ENCODE measurements at places on chromosomes 5 and 9.
A peak's percentile ranks its signal among the peaks of the same experiment; 100 is the strongest.

GRCh38 chr5:130715541-130715940 is 449.5 kb downstream of the HINT1 start:
- DNase-seq, result peak; percentile 13

DNA sequence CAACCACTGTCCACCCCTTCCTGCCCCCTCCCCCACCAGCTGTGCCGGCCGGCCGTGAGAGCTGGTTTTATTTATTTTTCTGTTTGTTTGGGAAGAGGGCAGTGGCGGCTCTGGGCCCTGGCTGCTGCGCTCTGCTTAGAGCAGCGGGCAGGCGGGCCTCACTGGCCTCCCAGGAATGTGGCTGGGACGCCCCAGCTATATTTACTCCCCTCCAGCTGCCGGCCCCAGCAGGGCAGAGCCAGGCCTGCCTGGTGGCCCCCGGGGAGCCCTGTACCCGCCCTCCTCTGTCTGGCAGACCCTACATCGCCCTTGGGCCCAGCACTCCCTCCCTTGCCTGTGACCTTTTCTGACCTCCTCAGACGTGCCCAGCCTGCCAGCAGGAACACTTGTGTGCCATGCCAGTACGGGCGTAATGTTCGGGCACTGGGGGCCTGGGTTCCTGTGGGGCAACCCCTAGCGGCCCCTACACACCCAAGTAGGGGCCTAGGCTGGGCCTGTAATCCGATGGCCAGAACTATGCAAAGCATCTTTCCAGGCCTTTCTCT is 7.7 kb downstream of the CXXC5 start:
- DNase-seq, result peak; percentile 75

DNA sequence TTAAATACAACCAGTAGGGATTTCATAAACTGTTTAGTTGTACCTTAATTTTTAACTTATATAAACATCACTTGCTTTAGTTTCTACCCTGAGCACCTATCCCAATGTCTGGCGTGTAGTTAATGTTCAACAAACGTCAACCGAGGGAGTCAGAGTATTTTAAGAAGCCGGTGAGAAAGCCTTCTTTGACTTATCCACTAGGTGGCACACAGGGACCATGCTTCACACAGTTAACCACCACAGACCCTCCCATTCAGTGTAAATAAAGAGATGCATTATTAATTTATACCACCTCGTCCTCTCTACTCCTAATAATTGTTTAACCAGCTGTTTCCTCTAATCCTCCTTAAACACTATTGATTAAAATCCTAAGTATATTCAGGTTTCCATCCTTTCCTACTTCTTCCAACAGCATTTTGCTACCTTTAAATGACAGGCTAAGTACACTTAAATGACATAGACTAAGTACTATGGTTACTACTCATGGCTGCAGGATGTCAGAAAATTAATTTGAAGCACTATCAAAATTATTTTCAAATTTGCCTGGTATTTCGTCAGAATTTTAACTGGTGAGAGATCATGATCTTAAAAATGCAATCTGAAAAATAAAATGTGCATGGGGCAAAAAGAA is 2.3 kb downstream of the HAPLN1 start:
- DNase-seq, result peak; percentile 91

DNA sequence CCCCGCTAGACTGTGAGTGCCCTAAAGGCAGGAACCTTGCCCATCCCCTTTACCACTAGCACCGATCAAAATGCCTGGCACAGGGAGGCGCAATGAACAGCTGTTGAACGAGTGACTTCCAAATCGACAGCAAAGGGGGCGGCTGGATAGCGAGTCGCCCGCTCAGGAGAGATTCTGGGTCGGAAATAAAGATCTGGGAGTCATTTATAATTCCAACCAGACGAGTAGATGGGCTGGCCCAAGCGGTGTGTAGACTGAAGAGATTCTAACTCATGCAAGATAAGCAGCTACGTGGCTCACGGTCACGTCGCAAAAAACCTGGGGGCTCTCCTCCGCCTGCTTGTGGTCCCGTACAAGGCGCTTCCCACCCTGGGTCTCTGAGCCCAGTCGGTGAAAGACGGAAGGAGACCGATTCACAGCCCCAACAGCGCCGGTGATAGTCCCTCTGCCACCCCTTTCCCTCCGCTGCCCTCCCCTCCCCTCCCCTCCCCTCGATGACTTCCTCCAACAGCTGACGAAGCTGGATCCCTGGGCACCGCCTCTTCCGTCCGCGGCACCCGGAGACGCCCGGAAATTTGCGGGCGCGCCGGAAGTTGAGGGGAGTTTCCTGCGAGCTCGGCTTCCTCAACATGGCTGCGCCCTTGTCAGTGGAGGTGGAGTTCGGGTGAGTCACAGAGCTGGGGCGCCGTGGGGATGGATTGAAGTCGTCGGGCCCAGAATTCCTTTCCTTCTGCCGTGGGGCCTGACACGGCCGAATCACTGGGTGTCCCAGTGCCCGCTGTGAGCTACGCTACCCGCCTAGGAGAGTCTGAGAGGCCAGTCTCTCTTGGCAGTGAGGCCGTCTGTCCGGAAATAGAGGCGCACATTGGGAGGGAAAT is at the start of gene URM1:
TSS of gene URM1 (plus strand) at position 623 of the 878 bp plus-strand sequence. CDS start at position 630, 7 bp downstream.
- DNase-seq, result peak; percentile 98

- no peak for DNase-seq
These were observed 406.1 kb upstream of the CHD1 start for GRCh38 chr5:99334936-99335335.

GRCh38 chr5:53350368-53350767 is 130.1 kb upstream of the FST start:
- no peak for DNase-seq

Data from DMS53 (cell line).